Renal cortical epithelial cell (primary cell): ENCODE measurements at places on chromosomes 12 and 14. TPM values are rescaled to one million over a fixed set of nuclear protein-coding genes. Genes with fewer than 3 reads are reported as not detected.

- DNase-seq = no peak
Measured at GRCh38 chr14:100803226-100803625, 22.7 kb upstream of the MEG3 start.

Gene CMA1
- not detected in 2 replicates for total RNA-seq

- no peak for DNase-seq
Measured at GRCh38 chr12:93825931-93826555, 148.9 kb downstream of the CRADD start.

DNA sequence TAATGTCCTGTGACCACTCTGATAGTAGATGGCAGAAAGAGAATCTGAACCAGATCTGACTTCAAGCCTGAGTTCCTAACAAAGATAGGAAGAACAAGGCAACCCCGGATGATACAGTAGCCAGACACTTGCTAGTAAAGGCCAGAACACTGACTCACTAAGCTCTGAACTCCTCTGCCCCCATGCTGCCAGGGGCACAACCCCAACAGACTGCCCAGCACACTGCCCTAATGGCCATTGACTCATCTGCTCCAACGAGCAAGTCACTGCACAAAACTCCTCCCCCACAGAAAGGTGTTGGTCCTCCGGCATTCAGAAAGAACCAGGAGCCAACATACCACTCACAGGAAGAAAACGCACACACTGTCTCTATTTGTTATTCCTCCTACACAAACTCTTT is 179.6 kb upstream of the NUDT4 start:
- DNase-seq = peak; percentile 97

DNA sequence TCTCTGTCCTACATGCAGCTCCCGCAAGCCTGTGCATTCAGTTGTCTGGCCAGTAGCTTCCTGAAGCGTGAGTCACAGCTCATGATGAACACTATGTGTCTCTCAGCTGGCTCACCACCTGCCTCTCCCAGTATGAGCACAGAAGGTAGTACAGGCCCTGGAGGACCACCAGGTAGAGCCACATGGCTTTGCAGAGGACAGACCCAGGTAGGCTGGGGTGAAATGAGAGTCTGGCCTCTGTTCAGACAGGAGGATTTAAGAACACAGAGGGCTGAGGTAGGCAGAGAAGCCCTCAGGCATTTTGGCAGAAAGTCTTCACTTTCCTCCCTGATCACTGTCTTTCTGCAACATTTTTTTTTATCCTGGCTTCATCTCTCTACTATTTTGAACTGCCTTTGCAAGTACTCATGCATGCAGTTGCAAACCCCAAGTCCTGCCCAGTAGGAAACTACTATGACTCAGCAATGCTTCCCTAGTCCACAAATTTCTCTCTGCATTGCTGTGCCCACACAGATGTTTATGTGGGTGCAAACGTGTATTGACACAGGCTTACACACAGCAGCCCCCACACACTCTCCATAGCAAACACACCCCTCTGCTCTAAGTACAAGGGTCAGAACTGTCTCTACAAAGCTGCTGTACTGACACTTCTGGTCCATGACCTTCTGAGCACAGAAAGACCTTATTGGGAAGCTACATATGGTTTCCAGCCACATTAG is 7.2 kb upstream of the SDR9C7 start:
- DNase-seq = peak; percentile 86

DNA sequence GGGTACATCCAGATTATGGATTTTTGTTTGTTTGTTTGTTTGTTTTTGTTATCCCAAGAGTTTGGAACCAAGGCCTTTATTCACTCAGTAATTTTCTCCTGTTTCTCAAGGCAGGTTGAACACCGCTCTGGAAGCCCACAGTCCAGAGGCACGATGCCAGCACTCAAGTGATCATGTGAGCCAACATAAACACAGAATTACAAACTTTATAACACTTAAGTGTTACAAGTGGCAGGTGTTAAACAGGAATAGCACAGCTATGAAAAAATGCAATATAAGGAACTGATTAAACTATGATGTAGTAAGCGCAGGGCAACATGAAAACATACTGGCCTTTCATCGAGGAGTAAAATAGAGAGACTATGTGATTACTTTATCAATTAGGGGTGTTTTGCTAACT is 1885.8 kb upstream of the SEL1L start:
- no peak for DNase-seq
